Bladder microvascular endothelial cell (primary cell): ENCODE measurements at places on chromosomes 13 and 19. TPM values are rescaled to one million over a fixed set of nuclear protein-coding genes. Genes with fewer than 3 reads are reported as not detected.

OR7A5 gene
- total RNA-seq: not detected in 2 replicates

PRR12 gene
- 2.3 and 4.5 TPM in 2 replicates for total RNA-seq

MBD3L2 gene
- total RNA-seq: not detected in 2 replicates

CEACAM7 gene
- 0.57 TPM in 1 of 2 replicates, not detected in the other for total RNA-seq

PEAK3 gene
- total RNA-seq: 0.25 TPM in 1 of 2 replicates, not detected in the other

CCDC106 gene
- 5.3 and 11.0 TPM in 2 replicates for total RNA-seq

ZFP28 gene
- 4.9 and 7.7 TPM in 2 replicates for total RNA-seq

GJB2 gene
- total RNA-seq: not detected in 2 replicates

TEX101 gene
- not detected in 2 replicates for total RNA-seq

RXFP2 gene
- not detected in 2 replicates for total RNA-seq

C13orf42 gene
- not detected in 2 replicates for total RNA-seq

ATP1A3 gene
- total RNA-seq: under 0.01 TPM in 1 of 2 replicates, not detected in the other

C19orf73 gene
- total RNA-seq: 0.65 and 0.88 TPM in 2 replicates

ZNF99 gene
- total RNA-seq: not detected in 2 replicates

RGS9BP gene
- 0.32 and 0.63 TPM in 2 replicates for total RNA-seq

LAIR1 gene
- total RNA-seq: not detected in 2 replicates

IGLON5 gene
- total RNA-seq: not detected in 2 replicates

DCT gene
- not detected in 2 replicates for total RNA-seq

SAFB2 gene
- 21.0 and 59.6 TPM in 2 replicates for total RNA-seq

ODAD3 gene
- under 0.01 and 0.13 TPM in 2 replicates for total RNA-seq

TMEM190 gene
- not detected in 2 replicates for total RNA-seq

SMIM44 gene
- not detected in 2 replicates for total RNA-seq

CDC37 gene
- 313 and 340 TPM in 2 replicates for total RNA-seq

SHISA2 gene
- 0.32 and 3.5 TPM in 2 replicates for total RNA-seq

ZNF284 gene
- 2.1 and 3.7 TPM in 2 replicates for total RNA-seq

CEACAM4 gene
- total RNA-seq: not detected in 2 replicates

ZSCAN5C gene
- total RNA-seq: not detected in 2 replicates

UNC13A gene
- total RNA-seq: 0.16 and 0.57 TPM in 2 replicates

KLK3 gene
- 0.16 TPM in 1 of 2 replicates, not detected in the other for total RNA-seq

CDK8 gene
- 8.4 and 18.2 TPM in 2 replicates for total RNA-seq

SERPINE3 gene
- total RNA-seq: not detected in 2 replicates

ZNF667 gene
- total RNA-seq: 1.5 and 4.5 TPM in 2 replicates

CLEC17A gene
- 0.06 TPM in 1 of 2 replicates, not detected in the other for total RNA-seq

ZNF836 gene
- total RNA-seq: 5.3 and 11.7 TPM in 2 replicates

TMEM150B gene
- not detected in 2 replicates for total RNA-seq

COL5A3 gene
- 0.19 and 1.8 TPM in 2 replicates for total RNA-seq

ZNF835 gene
- 0.16 and 0.38 TPM in 2 replicates for total RNA-seq

TPGS1 gene
- 14.0 and 34.5 TPM in 2 replicates for total RNA-seq

PABPC3 gene
- total RNA-seq: under 0.01 and 0.13 TPM in 2 replicates

GSX1 gene
- total RNA-seq: not detected in 2 replicates

SHISA7 gene
- total RNA-seq: not detected in 2 replicates

IL12RB1 gene
- total RNA-seq: 0.31 and 0.49 TPM in 2 replicates

IL17D gene
- 1.3 and 4.0 TPM in 2 replicates for total RNA-seq
